ENCODE measurements at places on chromosomes 7 and 10. TPM values are rescaled to one million over a fixed set of nuclear protein-coding genes. Genes with fewer than 3 reads are reported as not detected.

OR2A5 gene
- total RNA-seq, result not detected

PRRT4 gene
- not detected for total RNA-seq

SLC16A9 gene
- 44.6 TPM for total RNA-seq

WNT8B gene
- total RNA-seq, result not detected

SLC18A2 gene
- total RNA-seq, result not detected

LIPF gene
- not detected for total RNA-seq

EXOC4 gene
- 74.0 TPM for total RNA-seq

TRUB1 gene
- total RNA-seq, result 23.6 TPM
